Activated CD4-positive, alpha-beta memory T cell treated with anti-CD3 and anti-CD28 coated beads for 36 hours (primary cell): ENCODE measurements at places on chromosomes 6 and 20. TPM values are rescaled to one million over a fixed set of nuclear protein-coding genes. Genes with fewer than 3 reads are reported as not detected.

DNA sequence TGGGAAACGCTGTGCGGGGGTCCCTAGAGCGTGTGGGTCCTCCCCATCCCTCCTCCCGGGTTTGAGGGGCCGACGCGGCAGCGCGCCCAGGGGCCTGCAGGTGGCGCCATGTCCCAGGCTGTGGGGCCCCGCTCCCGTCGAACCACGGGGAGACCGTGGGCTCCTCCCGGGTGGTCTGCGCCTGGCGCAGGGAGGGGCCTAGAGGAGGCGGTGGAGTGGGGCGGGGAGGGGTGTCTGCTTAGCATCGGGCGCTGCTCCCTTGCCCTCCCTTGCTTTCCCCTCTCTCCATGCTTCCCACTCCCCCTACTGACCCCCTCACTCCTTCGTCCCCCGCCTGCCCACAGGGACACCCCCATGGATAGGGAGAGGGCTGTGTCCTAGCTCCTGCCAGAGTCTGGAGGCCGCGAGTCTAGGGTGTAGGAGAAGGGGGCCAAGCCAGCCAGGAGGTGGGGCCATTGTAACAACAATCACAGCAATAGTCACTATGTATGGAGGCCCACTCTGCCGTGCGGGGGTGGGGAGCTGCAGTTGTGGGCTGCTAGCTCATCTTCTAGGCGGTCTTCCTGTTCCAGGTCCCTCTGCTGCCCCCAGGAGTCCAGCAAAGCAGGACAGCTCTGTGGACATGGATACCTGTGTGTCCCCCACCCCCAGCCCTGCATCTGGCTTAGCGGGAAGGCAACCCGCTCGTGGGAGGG, 51.7 kb downstream of the CHMP4B start:
- peaks cover 19% of the 10 kb centered on the region for H3K4me1 ChIP-seq
- DNase-seq, result peak; percentile 60
- H3K27ac ChIP-seq, result no peak overlapping the region
- no peak overlapping the region for H3K4me3 ChIP-seq

GRCh38 chr6:43239054-43239453, 4.2 kb upstream of the TTBK1 start:
- no peak overlapping the region for H3K27ac ChIP-seq
- H3K4me1 ChIP-seq, result no peaks in the 10 kb centered on the region
- H3K27me3 ChIP-seq, result peaks cover 23% of the 10 kb centered on the region
- DNase-seq, result no peak
- H3K4me3 ChIP-seq, result no peak overlapping the region

DNA sequence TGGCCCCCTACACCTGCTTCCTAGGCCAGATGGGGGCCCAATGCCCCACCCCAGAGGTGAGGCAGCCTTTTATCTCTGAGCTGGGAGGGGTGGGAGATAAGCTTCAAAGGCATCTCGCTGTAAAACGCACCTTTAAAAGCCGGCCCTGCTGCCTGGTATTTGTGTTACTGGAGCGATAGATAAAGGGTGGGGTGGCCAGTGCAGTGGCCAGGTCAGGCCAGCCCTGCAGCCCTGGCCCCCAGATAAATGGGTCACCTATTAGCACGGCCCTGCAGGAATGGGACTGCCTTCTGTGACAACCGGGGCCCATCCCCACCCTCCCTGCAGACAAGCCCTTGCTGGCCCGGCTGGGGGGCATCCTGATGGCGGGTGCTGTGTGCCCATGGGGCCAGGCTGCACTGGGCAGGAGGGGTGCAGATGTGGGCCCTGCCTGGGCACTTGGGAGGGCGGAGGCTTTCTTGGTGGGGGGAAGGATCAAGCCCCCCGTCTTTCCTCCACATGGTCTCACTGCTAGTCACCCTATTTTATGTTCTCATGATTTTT, 3.0 kb upstream of the RBBP8NL start:
- peaks cover 22% of the 10 kb centered on the region for H3K27me3 ChIP-seq
- H3K36me3 ChIP-seq, result no peaks in the 10 kb centered on the region
- no peak overlapping the region for H3K4me3 ChIP-seq
- no peak for DNase-seq
- no peak overlapping the region for H3K27ac ChIP-seq

GRCh38 chr6:165913676-165914570, 250.9 kb upstream of the PDE10A start:
- no peak for DNase-seq
- no peaks in the 10 kb centered on the region for H3K36me3 ChIP-seq
- no peaks in the 10 kb centered on the region for H3K4me1 ChIP-seq
- H3K27me3 ChIP-seq, result peaks cover 9% of the 10 kb centered on the region

DNA sequence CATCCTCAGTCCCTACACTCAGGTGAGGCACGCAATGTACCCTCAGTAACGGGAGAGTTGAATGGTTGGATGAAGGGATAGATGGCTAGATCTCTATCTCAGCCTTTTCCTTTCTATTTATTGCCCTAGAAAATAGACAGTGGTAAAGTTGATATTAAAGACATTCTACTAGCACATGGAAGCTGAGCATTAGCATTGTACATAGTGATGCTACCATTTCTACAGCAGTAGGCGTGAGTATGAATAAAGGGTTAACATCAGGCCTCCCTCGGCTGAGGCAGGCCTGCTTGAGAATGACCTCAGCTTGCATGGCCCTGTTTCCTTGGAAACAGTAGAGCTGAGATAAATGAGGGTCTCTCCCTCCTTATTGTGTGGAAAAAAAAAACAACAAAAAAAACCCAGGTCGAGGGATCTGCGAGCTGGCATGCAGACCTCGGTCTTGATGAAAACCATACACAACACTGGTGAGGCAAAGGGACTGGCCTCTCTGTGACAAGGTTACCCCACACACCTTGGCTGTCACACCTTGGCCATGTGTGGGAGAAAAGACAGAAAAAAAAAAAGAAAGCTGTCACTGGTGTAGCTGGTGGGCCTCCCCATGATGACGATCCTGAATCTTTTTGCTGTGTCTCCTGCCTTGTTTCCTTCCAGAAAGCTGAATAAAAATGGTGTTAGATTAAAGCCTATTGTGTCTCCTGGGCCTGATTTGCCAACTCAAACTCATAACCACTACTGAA, 160.0 kb downstream of the HACE1 start:
- no peak overlapping the region for H3K27ac ChIP-seq
- H3K36me3 ChIP-seq, result no peaks in the 10 kb centered on the region
- no peak for DNase-seq
- H3K4me1 ChIP-seq, result peaks cover 25% of the 10 kb centered on the region
- H3K4me3 ChIP-seq, result no peak overlapping the region

DNA sequence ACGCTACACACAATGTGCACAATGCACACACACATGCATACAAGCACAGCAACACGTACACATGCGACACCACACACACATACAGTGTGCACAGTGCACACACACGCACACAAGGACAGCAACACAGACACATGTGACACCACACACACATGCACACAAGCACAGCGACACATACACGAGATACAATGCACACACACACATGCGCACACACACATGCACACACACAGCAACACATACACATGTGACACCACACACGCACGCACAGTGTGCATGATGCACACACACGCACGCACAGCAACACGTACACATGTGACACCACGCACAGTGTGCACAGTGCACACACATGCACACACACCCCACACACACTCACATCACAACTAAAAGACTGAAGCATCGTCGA, 327.3 kb downstream of the THBS2 start:
- H3K27me3 ChIP-seq, result peaks cover 3% of the 10 kb centered on the region
- H3K4me1 ChIP-seq, result no peaks in the 10 kb centered on the region
- no peak overlapping the region for H3K27ac ChIP-seq
- no peak for DNase-seq

Gene PLN
- not detected for total RNA-seq

Gene ELOVL2
- not detected for total RNA-seq

Gene ADGB
- 0.56 TPM for total RNA-seq
